GM04503 (cell line): ENCODE measurements at places on chromosomes 5 and 9.

DNA sequence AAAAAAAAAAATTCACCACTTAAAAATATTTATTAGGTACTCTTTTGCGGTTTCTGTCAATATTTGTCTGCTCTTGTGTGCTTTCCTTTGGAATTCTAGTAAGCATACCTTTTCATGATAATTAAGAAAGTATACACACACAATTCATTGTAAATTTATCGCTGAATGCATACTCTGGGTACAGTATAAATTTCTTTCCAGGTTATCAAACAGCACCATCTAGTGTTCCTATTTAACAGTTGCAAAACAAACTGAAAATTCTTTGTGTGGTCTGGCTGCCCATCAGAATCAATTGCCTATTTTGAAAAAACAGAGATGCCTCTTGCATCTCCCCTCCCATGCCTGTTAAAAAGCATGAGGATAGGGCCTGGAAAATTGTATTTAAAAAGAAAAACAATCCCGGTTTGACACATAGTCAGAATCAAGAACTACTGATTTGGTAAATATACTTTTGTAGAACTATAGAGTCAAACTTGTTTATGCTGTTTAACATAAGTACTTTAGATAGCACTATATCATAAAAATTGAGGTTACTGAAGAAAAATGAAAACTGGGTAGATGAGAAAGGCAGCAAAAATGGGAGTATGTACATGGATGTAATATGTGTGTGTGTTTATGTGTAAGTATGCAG lies 16.2 kb downstream of the PGGT1B start:
- no peak for DNase-seq

GRCh38 chr5:169003721-169004541 lies 297.0 kb downstream of the SLIT3 start:
- DNase-seq, result no peak

DNA sequence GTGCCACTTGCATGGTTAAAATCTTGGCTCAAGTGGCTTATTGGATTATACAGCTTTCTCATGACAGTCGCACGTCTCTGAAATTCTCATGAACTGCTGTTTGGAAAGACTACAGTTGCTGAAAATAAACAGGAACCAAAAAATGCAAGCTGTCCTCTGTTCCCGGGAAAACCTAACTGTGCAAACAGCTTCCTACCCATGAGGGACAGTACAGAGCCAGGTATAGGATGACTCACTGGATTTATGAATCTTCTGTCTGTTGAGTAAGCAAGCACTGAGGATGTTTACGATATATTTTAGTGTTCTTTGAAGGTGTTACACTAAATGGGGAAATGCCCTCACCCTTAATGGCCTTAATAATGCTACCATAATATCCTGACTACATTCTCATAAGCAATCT lies 380.3 kb upstream of the TNC start:
- DNase-seq, result no peak

- no peak for DNase-seq
Measured at GRCh38 chr5:154349626-154350264, 96.1 kb upstream of the SAP30L start.

- DNase-seq, result no peak
Measured at GRCh38 chr9:100573655-100574260, 4.1 kb upstream of the CAVIN4 start.

DNA sequence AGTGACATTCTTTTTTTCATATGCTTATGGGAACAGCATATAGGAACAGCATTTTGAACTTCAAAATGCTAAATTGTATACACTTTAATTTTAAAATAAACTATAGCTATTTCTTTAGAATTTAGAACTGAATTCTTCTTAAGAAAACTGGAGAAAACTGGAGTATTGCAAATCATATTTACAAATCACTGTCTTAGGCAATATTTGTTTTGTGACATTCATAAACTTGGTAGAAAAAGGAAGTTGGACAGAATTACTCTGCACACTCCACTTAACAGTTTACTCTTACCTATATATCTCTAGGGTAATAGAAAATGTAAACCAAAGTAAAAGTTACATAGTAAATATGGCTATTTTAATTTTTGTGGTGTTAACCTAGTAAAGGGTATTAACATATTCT lies 3.1 kb downstream of the DMRTA1 start:
- no peak for DNase-seq

DNA sequence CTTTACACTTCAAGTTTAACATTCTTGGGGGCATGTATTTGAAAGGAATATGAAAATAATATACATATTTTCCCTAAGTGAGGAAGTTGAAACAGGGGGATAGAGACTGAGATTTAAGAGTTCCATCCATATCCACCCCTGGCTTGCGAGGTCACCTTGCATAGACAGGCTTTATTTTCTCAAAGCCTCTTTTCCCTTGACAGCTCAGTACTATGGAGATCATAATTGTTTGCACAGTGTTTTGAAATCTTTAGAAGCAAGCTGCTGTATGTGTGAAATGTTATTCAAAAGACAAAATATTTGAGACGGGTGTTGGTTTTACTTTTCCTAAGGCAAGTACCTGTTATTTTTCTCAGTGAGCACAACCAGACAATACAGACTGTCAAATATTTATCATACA lies 163.1 kb downstream of the LRRC70 start:
- no peak for DNase-seq

DNA sequence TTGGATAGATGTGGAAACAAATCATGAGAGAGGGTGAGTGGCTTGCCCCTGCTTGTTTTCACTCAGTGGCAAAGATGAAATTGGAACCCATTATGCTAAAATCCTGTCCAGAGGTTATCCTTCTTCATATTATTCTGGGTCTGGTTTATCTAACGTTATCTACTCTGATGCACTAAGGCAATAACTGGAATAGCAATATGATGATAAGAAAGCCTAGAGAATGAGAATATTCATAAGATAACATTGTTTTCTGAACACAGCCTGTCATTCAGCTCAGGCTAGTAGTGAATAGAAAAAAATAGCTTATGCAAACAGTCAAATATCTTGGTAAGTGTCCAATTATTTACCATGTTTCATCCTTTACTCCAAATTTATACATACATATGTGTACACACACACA lies 132.0 kb upstream of the C6 start:
- no peak for DNase-seq

- DNase-seq, result no peak
Measured at GRCh38 chr5:139263946-139264345, 29.6 kb upstream of the MATR3 start.

DNA sequence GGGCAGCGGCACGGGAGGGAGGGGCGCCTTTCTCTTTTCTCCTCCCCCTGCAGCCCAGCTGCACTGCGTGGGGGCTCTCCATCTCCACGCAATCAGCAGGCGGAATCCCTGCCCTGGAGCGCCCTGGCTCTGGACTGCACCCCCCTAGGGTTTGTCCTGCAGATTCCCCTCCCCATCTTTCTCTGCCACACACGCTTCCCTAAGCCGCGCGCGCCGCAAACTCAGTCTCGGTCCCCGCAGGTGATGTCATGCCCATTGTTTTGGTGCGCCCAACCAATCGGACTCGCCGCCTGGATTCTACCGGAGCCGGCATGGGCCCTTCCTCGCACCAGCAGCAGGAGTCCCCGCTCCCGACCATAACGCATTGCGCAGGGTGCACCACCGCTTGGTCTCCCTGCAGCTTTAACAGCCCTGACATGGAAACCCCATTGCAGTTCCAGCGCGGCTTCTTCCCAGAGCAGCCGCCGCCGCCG lies at the start of gene KCNN2:
Gene KCNN2, plus strand, starts transcription at position 347 of the 473 bp plus-strand sequence. Its CDS starts 70 bp downstream, at position 417.
- DNase-seq, result no peak

DNA sequence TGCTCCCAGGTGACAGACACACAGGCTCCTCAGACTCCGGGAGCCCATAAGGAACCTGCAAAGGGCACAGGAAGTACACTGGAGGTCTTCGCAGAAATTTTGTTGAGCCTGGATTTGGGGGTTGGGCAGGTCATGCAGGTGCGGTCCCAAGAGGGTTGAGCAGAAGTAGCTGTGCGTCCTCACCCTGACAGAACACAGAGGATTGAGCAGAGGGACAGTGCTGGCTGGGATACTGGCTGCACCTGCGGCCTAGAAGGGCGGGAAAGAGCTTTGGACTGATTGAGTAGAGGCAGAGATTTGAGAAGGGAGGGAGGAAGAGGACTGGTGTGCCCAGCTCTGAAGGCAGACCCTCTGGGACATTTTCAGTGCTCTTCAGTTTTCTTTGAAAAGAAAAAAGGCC lies 65.4 kb downstream of the PTPDC1 start:
- no peak for DNase-seq
